ENCODE measurements at places on chromosomes 16 and 17. TPM values are rescaled to one million over a fixed set of nuclear protein-coding genes. Genes with fewer than 3 reads are reported as not detected.

CCL16 gene
- not detected for total RNA-seq

ICAM2 gene
- total RNA-seq, result 0.22 TPM

GRCh38 chr16:86895606-86896005 is 317.3 kb downstream of the FOXL1 start:
- DNase-seq, result no peak

DNA sequence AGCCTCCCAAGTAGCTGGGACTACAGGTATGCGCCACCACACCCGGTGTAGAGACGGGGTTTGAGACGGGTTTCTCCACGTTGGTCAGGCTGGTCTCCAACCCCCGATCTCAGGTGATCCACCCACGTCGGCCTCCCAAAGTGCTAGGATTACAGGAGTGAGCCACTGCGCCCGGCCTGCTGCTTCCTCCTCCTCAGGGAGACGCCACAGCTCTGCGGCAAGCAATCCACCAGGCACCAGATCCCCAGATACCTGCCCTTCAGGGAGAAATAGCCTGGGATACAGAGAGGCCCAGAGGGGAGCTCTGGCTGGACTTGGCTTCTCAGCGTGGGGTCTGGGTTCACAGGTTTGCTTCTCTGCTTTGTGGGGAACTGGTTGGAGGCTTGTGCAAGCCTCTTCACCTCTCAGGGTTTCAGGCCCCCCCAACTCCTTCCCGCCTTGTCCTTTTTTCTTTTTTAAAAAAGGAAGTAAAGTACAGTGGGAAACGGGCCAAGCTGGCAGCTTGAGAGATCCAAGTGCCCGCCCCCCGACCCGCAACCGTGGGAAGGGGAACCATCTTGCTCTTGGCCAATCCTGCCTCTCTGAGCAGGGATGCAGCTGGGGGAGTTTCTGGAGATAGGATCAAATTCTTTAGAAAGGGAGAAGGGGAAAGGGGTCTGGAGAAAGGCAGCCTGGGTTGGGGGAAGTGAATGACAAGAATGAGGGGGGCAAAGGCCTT is 2.6 kb upstream of the SPHK1 start:
- DNase-seq, result no peak

GRCh38 chr16:23949630-23950290 is 114.0 kb downstream of the PRKCB start:
- no peak for DNase-seq

DNA sequence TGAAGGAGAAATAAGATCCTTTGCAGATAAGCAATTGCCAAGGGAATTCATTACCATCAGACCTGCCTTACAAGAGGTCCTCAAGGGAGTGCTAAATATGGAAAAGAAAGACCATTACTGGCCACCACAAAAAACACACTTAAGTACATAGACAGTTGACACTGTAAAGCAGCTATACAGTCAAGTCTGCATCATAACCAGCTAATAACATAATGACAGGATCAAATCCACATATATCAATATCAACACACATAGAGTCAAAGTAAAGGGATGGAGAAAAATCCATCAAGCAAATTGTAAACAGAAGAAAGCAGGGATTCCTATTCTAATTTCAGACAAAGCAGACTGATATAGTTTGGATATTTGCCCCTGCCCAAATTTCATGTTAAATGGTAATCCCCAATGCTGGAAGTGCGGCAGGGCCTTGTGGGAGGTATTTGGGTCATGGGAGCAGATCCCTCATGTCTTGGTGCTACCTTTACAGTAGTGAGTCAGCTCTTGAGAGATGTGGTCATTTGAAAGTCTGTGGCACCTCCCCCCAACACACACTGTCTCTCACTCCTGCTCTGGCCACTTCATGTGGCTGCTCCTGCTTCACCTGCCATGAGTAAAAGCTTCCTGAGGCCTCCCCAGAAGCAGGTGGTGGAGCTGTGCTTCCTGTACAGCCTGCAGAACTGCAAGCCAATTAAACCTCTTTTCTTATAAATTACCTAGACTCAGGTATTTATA is 32.8 kb downstream of the TANC2 start:
- DNase-seq, result no peak

GRCh38 chr17:69696650-69697049 is 282.2 kb downstream of the MAP2K6 start:
- no peak for DNase-seq

DNA sequence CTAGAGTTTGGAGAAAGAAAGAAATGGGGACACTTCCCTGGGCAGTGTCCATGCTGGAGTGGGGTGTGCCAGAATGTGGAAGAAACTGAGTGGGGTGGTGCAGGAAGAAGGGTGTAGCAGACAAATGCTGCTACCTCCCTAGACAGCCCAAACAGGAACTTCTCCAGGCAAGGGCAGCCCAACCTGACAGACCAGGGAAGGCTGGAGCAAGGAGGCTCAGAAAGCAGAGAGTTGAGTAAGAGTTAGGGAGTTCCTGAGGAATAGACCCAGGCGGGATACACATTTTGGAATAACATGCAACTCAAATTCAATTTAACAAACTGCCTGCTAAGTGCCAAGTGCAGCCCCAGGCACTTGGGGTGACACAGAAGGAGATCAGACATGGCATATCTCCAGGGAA is 1.0 kb upstream of the MYO18A start:
- DNase-seq, result no peak

- DNase-seq, result no peak
Measured at GRCh38 chr17:33667052-33667509, 374.0 kb upstream of the ASIC2 start.

Measured in mesothelial cell of epicardium (in vitro differentiated cells).